ENCODE measurements at places on chromosomes 5 and 9.
A peak's percentile ranks its signal among the peaks of the same experiment; 100 is the strongest.

DNA sequence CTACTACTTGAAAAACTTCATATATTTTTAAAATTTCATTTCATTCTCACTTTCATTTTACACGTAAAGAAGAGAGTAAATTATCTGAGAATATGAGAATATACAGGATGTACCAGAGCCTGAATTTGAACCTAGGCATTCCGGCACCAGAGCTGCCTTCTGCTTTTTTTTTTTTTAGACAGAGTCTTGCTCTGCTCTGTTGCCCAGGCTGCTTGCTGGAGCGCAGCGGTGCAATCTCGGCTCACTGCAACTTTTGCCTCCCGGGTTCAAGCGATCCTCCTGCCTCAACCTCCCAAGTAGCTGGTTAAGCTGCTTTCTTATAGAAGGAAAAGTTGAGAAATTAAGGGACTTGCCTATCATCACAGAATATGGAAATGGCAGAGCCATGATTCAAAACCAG, 540.1 kb downstream of the EBF1 start:
- no peak for DNase-seq

DNA sequence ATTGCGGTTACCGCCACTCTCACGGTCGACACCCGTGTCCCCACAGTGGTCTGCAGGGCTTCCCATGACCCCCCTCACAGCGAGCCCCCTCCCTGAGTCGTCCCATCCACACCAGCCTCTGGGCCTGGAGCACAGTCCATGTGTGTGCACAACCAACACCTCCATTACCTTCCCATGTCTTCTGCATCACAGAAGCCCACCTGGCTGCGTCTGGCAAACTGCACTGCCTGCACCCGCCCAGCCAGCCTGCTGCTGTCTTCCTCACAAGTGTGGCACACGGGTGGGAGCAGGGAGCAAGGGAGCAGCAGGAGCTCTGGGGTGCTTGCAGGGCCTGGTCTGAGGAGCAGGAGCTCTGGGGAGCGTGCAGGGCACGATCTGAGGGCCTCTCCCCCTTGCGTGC, 415.3 kb upstream of the IRX4 start:
- DNase-seq = no peak

DNA sequence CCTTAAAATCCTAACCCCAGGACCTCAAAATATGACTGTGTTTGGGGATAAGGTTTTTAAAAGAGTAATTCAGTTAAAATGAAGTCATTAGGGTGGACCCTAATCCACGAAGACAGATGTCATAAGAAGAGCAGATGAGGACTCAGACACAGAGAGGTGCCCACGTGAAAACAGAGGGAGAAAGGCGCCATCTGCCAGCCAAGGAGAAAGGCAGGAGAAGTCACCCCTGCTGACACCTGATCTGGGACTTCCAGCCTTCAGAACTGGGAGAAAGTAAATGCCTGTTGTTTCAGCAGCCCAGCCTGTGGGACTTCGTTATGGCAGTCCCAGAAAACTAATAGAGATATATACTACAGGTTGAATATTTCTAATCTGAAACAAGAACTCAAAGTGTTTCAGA, 67.4 kb downstream of the ROR2 start:
- DNase-seq = no peak

- no peak for DNase-seq
These were observed at the start of gene ZNF618 for GRCh38 chr9:113876151-113876992. ZNF618 (plus strand) TSS chr9:113876309; CDS start chr9:113876381, 72 bp downstream.

- no peak for DNase-seq
These were observed 9.4 kb downstream of the KCNT1 start for GRCh38 chr9:135711391-135711790.

DNA sequence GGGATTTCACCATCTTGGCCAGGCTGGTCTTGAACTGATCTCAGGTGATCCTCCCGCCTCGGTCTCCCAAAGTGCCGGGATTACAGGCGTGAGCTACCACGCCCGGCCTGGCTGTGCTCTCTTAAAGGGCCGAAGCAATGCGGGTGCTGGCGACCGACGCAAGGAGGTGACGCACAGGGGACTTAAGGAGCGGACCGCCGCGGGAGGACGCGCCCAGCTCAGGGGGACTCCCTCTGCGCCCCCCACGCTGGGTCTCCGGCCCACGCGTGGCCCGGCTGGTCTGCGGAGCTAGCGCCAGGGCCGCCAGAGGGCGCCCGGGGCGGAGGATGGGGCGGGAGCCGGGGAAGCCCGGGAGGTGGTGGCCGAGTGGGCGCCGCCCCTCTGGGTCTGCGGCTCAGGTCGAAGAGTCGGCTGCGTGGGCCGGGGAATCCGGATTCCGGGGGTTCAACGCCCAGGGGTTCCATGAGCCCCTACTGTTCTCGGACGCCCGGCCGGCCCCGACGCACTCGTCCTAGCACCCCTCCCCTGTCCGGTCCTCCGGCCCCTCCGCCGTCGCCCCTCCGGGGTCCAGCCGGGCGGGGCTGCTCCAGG, 502 bp upstream of the CERCAM start:
- peak; percentile 56 for DNase-seq

DNA sequence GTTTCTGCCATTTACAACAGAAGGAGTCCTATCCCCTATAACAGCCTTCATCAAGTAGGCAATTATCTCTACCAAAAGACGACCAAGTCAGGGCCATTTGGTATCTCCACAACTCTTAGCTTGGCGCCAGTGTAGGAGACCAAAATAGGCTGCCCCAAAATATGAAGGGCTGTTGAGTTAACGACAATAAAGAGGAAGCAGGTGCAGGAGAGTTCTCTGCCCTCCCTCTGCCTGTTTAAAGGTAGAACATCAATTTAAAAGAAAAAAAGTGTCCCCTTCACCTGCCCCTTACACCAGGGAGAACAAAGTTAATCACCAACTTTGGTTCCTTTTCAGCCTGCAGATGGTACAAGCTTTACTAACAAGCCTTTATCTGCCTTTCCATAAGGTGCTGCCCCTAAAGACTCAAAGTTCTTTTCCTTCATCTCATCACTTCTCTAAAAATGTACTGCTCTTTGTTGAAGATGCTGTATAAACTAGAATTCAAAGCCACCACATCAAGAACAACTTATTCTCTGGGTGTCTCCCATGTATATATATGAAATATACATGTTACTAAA, 33.3 kb downstream of the PPP1R2B start:
- no peak for DNase-seq

DNA sequence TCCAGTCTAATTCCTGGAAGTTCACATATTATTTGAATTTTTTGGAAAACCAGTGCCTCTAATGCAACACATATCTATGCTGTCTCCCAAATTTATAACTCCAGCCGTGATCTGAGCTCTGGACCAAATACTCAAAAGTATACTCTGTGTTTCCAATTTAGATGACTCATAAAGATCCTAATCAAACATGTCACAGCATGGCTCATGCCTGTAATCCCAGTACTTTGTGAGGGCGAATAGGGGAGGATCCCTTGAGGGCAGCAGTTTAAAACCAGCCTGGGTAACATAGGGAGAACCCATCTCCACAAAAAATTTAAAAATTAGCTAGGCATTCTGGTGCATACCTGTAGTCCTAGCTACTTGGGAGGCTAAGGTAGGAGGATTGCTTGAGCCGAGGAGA, 388.0 kb downstream of the CDH12 start:
- DNase-seq = no peak

GRCh38 chr9:136943291-136944211, 987 bp downstream of the FBXW5 start:
- DNase-seq = no peak

GRCh38 chr9:125446561-125447094, 185.0 kb downstream of the GAPVD1 start:
- no peak for DNase-seq

GRCh38 chr5:42812620-42813019, 928 bp upstream of the SELENOP start:
- DNase-seq = no peak

DNA sequence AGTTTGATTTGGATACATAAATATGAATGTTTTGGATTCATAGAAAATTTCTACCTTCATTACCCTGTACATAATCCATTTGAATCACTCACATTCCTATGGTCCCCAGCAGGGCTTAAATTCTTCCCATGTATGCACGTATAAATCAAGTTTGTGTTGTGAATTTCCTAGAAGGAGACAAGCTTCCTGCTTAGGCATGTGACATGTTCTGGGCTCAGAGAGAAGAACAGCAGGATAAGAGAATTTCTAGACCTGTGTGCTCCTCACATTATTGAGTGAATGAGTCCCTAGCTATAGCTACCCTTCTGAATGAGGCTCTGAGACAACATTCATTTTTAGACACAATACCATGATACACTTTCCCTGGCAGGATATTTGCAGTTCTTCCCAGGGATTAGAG, 229.1 kb downstream of the YTHDC2 start:
- DNase-seq = no peak

GRCh38 chr9:137717776-137718327, 99.0 kb downstream of the EHMT1 start:
- no peak for DNase-seq

DNA sequence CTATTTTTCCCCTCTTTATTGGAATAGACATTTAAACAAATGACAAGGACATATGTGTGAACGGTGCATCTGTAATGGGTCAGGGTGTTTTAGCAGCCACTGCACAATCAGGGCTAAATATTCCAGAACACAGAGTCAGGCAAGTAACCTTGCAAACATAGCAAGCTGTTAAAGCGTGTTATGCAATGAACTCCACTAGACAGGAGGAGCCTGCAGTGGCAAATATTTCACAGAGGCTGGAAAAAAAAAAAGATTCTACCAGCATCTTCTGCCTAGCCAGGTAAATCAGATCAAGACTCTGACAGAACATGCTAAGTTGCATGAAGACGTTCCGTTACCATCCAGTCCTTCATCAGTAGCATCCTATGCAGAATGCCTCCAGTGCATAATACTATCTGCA, 171.8 kb downstream of the SEMA5A start:
- DNase-seq = no peak

DNA sequence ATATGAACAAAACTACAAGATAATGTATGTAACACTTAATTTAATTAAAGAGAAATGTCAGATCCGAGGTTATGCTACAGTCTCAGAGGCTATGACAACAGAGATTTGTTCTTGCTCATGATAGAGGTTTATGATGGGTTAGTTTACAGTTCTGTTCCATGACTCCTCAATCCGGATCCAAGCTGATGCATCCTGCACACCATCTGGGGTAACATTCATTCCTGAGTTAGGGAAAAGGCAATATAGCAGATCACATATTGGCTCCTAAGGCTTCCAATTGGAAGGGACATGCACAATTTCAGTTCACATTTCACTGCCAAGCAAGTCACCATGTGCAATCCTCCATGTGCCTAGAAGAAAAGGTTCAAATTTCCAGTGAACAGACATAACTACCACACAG, 40.4 kb downstream of the ABLIM3 start:
- no peak for DNase-seq

- DNase-seq = no peak
These were observed 13.2 kb downstream of the TSPAN17 start for GRCh38 chr5:176660530-176660859.

DNA sequence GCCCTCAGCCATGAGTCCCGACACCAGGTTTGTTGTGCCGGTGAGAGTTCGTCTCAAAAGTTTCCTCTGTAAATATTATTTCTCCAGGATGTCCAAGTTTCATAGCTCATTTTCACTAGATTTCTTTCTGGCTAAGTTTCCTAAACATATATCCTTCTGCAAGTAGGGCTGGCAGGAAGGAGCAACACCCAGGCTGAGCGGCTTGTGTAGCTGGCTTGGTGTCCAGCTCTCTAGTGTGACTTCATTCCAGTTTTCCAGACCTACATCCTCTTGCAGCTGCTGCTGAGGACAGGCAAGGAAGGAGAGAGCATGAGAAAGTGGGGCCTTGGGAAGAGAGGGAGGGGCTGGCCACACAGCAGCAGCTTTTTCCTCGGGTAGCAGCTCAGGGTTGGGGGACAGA, 80.3 kb downstream of the FGF1 start:
- no peak for DNase-seq

DNA sequence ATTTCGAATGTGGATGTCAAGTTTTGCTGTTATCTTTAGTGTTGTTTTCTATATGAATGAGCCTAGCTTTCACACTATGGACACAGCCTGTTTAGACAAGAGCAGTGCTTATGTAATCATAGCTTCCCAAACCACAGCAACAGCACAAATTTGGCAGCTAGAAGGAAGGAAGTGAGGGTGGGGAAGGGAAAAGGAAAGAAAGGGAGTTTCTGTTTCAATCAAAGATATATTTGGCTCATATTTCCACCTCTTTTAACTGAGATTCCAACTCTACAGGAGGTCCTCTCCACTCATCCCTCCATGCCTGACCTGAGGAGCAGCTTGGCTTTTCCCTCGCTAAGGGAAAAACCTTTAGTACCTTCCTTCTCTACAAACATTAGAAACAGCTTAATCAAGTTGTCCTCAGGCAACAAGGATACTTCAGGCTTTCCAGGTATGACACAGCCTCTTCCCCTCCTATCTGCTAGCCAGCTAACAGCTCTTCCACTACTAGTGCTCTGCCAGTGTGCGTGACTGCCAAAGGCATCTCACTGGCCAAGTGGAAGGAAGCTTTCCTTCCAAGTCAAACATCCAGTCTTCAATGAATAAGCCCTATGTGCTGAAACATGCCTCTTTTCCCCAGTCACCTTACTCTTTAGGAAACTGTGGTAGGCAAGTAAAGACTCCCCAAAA, 268.6 kb upstream of the PTGER4 start:
- DNase-seq = no peak

DNA sequence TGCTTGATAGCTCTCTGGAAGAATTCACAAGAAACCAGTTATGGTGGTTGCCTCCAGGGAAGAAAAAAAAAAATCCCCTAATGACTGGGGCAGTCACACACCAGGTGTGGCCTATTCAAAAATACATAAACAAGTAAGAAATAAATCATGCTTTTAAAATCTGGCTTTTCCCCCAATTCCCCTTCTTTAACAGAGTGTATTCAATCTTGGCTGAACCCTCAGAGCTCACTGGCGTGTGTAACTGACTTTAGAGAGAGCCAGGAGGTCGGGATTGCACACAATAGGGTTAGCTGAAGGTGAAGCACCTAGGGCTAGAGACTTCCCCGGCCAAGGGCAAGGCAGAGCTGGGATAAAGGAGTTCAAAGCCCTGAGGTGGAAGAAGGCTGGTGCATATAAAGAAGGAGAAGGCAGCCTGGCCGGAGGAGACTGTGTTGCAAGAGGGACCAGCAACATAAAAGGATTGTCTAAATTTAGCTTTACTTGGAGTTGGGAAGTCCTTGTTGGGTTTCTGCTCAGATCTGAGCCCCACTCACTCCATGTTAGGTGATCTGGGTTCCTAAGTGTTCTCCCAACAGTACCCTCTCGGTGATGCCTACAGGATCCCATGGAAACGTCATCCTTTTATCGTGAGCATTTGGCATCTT, 19.7 kb downstream of the FNBP1 start:
- no peak for DNase-seq

- no peak for DNase-seq
These were observed 43.9 kb downstream of the BOD1 start for GRCh38 chr5:173572431-173573125.

GRCh38 chr9:127612939-127613582, 984 bp downstream of the STXBP1 start:
- peak; percentile 14 for DNase-seq

DNA sequence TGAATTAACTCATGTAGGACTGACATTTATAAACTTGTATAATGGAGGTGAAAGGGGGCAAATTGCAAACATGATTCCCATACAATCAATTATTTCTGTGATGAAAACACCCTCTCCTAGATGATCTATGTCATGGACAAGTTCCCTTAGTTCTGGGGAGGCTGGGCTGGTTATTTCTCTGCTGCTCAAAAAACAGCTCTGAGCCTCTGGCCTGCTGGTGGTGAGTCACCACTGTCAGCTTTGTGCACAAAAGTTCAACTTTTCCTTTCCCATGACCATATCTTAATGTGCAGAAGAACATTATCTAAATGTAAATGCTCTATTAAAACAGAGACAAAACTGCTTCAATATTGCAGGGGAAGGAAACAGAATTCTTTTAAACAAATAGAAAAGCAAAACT, 85.0 kb downstream of the HMHB1 start:
- no peak for DNase-seq

- DNase-seq = no peak
These were observed 28.0 kb downstream of the MARCHF3 start for GRCh38 chr5:127002390-127002789.

All from activated T-cell treated with anti-CD3 and anti-CD28 coated beads for 4 hours (primary cell).